ENCODE measurements at places on chromosomes 4 and X.

DNA sequence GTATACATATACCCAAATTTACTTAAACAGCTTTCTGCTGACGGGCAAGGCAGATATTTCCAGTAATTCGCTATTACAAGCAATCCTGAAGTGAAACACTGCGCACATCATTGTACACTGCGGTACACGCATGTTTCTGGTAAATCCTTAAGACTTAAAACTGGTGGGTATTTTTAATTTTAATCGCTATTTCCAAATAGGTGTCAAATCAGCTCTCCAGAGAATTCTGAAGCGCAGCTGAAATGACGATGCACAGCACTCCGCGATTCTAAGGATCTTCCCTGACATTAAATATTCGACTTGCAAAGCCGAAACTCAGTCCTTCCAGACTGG lies 361 bp downstream of the TMEM128 start:
- no peak for DNase-seq

DNA sequence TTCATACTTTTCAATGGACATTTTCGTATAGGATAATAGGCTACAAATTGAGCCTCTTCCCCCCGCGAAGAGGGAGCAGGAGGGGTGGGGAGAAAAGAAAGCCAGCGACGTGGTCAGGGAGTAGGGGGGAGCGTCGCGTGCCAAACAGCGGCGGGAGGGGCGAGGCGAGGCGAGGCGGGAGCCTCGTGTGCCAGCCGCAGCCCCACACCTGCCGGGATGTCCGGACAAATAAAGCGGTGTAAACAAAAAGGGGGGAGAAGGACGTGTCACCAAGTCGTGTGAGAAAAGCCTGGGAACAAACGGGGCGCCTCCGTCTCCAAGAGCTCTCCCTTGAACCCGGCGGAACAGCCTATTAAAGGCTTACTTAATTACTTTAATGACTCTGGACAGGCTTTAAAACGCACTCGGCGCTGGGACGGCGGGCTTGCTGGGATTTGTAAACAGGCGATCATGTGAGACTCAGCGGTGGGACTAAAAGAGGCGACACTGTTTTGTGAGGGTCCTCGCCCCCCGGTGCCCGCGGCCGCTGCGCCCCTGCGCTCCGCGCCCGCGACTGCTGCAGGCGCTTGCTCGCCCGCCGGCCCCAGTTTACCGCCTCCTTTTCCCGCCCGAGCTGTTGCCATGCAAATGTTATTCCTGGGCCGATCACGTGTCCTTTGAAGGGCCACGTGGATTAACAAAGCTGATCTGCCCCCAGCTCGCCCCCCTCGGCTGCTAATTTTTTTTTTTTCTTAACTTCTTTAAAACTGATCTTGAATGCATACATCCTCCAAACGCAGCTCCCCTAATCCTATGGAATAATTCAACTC lies at the start of gene HELT:
TSS of gene HELT (plus strand) at position 527 of the 809 bp plus-strand sequence. CDS start 439 bp downstream, outside the sequence.
- DNase-seq = no peak

GRCh38 chr4:139241086-139241783 lies 38.8 kb downstream of the MGARP start:
- DNase-seq = no peak

- no peak for DNase-seq
These were observed 72.0 kb downstream of the ING2 start for GRCh38 chr4:183576701-183577404.

DNA sequence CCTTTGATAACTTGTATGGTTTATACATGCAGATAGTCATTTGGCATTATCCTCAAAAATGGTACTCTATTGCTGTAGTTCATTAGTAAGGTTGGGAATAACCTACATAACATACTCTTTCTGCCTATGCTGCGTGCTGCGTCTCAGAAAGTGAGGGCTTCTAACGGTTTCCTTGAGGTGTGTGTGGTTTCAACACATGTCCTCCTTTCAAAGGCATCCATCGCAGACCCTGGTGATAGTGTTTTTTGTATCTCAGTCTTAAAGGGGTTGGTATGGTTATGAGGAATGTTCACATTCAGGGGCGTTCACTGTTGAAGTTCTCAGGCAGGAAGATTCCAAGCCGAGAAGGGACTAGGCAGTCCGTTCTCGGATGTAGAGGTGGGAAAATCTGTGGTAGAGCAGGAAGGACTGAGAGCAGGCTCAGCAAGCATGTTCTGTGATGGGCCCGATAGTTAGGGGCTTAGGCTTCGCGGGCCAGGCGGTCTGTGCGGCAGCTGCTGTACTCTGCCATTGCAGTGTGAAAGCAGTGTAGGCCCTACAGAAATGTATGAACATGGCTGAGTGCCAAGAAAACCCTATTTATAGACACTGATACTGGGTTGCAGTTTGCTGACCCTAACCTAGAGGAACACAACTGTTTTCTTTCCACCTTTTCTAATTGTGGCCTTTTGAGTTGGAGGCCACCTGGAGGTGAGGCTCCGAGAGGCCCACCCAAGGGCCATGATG lies 123.2 kb downstream of the GPR143 start:
- no peak for DNase-seq

DNA sequence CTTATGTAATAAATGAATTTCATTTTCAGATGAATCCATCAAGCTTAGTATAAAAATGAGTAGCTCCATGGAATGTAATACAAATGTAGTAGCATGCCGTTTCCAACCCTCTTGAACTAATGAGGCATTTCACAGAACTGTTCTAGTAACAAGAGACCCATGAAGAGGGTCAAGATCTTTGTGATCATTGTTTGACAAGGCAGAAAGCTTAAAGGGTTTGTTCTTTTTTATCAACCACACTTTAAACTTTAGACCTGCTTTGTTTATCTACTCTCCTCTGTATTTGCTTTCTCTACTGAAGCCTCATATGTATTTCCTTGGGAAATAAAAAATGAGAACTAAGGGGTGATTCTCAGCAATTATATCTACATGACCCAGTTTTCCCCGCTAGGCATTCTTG lies 513.9 kb downstream of the ARAP2 start:
- no peak for DNase-seq

- no peak for DNase-seq
These were observed 944.7 kb upstream of the NDST4 start for GRCh38 chr4:116058129-116058528.

GRCh38 chrX:16931371-16931770 lies 15.1 kb upstream of the REPS2 start:
- no peak for DNase-seq

DNA sequence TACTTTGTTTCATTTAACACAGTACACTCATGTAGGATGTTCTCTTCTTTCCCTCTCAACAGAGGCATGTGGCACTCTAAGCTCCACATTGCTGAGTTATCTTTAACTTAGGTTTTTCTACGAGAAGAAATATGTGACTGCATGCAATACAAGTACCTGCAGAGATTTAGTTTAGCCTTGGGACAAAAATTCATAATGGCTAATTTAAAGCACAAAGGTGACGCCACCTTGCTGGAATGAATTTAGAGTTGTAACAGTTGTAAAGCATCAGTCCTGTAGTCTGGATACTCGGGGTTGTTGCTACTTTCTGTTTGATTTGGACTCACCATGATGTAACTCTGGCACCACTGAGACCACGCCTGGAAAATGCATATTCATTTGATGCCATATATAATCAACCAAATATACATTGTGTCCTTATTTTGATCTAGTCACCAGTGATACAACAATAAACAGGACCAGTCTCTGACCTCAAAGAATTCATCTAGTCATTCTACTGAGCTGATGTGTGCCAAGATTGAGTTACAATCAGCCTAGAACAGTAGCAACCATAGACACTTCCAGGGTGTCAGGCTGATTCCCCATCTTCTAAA lies 451.0 kb upstream of the ZFP42 start:
- no peak for DNase-seq

GRCh38 chr4:48429709-48430474 lies 53.3 kb upstream of the SLC10A4 start:
- no peak for DNase-seq

DNA sequence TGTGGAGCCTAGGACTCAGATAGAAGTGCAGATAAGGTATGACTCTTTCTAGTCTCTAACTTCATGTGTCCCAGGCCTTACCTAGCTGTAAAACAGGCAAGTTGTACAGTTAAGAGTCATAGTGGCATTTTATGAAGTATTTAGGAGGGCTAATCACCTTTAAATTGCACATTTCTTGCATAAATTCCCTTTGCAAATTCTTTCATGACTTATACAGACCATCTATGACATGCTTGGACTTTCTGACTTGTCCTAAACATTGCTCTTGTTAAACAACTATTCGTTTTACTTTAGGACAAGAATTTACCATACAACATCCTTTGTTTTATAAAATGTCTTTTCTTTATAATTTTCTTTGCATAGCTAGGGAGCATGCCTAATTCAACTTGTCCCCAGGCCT lies 7.8 kb upstream of the RRAGB start:
- no peak for DNase-seq

- DNase-seq = peak; percentile 39
These were observed at the start of gene NUDT11 for GRCh38 chrX:51496501-51497291. NUDT11 (minus strand) TSS chrX:51496592; CDS start chrX:51496444, 148 bp downstream.

- no peak for DNase-seq
These were observed 24.1 kb downstream of the ZCCHC12 start for GRCh38 chrX:118847676-118848075.

DNA sequence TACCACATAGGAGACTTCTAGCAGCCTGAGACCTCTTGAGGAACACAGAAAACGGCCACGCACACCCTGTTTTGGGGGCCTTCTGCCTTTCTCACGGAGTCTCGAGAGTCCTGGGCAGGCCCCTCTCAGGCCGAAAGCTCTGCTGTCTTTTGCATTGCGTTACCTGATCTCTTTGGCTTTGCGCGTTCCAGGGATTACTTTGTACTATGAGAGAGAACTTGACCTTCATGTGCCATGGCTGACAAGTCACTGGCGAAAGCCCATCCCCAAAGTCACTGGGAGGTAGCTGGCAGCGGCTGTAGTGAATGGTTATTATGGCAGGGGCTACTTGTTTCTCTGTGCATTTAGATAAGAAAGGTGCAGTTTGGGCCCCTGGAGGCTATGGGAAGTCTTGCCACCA lies 8.0 kb upstream of the NAT8L start:
- no peak for DNase-seq

- no peak for DNase-seq
These were observed 536 bp upstream of the CTSO start for GRCh38 chr4:155954118-155954685.

- DNase-seq = no peak
These were observed at the start of gene SRPK3 for GRCh38 chrX:153780678-153781427. SRPK3 (plus strand) TSS chrX:153781041; CDS start chrX:153781087, 46 bp downstream.

GRCh38 chr4:164952551-164952950 lies 24.9 kb downstream of the TRIM61 start:
- no peak for DNase-seq

DNA sequence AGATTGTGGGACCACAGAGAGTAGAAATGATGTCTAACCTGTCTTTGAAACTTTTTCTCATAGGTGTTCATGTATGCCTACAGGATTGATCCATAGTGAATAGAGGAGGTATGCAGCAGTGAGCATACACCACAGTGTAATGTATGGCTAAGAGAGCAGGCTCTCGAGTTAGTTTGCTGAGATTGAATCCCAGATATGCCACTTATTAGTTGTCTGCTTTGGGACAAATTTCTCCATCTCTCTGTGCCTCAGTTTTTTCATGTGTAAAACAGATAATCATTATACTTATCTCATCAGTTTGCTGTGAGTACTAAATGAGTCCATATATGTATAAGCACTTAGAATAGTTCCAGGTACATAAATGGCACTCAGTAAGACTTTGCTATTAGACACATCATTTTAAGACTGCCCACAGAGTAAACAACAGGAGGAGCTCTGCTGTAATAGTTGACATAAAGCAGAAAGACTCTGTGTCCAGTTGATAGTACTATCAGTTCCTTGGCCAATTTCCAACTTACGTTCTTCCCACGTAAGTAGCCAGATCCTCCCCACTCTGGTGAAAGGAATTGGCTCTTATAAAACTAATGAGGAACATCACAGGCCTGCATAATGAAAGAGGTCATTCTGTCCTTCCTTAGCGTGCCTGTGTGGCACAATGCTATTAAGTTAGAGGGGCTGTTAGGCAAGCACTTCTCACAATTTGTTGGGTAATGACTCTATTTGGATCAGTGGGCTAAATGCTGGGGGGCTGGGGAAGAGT lies 20.7 kb upstream of the RNF150 start:
- DNase-seq = no peak

- DNase-seq = no peak
These were observed 38.9 kb downstream of the TLR10 start for GRCh38 chr4:38743866-38744265.

GRCh38 chr4:7201420-7202305 lies 9.3 kb downstream of the SORCS2 start:
- DNase-seq = no peak

- no peak for DNase-seq
These were observed 434.4 kb upstream of the FAM47C start for GRCh38 chrX:36573720-36574119.

GRCh38 chr4:180669680-180670079 lies 1573.5 kb upstream of the TENM3 start:
- no peak for DNase-seq

DNA sequence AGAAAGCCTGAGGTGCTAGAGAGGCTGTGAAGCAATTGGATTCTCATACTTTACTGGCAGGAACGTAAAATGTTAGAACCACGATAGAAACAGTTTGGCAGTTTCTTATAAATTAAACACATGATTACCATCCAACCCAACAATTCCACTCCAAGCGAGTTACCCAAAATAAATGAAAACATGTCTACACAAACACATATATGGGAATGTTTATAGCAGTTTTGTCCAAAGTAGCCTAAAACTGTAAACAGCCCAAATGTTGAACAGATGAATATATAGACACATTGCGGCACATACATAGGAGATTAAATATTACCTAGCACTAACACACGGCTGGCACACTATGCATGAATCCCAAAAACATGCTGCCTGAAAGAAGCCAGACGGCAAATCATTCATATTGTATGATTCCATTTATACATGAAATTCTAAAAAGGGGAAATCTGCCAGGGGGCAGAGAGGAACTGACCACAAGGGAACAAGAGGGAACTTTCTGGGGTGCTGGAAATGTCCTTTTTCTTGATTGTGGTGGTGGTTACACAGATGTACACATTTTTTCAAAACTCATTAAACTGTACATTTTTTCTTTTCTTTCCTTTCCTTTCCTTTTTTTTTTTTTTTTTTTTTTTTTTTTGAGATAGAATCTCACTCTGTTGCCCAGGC lies 50.4 kb upstream of the SLC25A4 start:
- no peak for DNase-seq

DNA sequence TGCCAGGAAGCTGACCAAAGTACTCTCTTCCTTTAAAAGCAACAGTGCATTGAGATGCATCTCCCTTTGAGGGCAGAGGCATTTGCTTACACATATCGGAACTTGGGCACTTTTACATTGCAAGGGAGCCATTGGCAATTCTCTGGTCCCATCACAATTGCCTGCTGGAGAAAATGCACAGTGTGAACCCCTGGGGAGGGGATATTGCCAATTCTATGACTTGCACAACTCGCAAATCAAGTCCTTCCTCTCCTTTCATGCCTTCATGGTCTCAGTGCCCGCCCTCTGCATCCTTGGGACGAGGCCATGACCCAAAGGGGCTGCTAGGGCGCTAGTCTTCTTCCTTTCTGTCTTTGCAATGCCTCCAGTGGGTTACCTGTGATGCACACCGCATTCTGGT lies 14.9 kb upstream of the PDZD4 start:
- DNase-seq = no peak

DNA sequence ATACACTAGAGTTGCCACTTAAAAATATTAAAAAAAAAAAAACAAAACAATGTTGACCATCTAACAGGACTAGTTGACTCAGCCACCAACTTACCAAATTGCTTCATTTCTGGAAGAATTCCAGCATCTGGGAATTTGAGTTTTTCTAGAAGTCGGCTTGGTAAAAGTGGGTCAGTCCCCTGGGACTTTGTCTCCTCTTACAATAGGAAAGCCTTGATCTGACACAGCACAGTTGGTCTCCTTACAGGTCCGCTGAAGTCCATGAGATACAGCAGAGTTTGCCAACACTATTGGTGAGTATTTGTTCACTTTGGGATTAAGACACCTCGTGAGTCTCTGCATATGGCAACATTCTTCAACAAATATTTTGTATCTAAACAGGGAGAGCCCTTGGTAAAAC lies 18.2 kb upstream of the DDIT4L start:
- DNase-seq = no peak
